Stimulated activated CD4-positive, alpha-beta T cell treated with anti-CD3 and anti-CD28 coated beads, TNF-alpha, amount 100 ng/mL, for 1 hour (primary cell): ENCODE measurements at places on chromosomes 4 and X.

- DNase-seq: no peak
These were observed 9.9 kb upstream of the SCOC start for GRCh38 chr4:140363558-140363957.

DNA sequence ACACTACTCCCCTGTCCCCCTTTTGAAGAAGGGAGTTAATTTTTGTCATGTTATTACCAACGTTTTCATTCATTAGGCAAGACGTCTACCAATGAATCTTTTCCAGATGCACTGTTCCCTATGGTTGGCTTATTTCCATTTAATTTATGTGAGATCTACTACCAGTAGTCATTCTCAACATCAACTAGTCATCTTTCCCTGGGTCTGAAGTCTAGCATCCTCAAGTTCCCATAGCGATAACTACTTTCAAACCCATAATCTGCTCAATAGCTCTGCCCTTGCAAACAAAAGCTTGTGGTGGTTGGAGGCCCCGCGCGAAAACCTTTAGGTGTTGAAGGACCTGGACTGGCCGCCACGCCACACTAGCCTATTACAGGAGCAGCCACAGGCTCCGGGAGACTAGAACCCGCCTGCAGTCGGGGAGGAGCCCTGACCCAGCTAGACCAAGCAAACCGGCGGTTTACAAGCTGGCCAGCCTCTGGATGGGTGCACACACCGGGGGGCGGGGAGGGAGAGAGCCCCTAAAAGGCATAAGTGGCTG lies 746 bp downstream of the PPAT start:
- DNase-seq: no peak

DNA sequence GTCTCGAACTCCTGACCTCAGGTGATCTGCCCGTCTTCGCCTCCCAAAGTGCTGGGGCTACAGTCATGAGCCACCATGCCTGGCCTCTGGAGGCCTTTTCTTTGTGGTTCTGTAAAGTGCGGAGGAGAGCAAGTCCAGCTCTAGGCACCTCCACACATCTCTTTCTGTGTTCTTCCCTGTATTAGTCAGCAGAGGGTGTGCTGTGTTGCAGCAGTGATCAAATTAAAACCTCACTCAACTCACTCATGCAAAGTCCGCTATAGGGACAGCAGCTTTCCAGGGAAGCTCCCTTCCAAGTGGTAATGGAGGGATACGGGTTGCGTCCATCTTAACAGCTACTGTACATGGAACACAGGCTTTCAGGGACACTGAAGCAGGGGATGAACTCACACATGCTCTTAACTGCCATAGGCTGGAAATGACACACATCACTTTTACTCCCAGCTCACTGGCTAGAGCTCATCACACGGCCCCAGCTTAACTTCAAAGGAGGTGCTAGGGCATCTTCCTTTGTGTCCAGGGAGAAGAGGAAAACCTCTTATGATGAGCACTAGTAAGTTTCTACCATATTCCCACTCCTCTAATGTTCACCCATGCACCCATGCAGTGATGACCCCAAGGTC lies 36.0 kb upstream of the CCNG2 start:
- DNase-seq: no peak

DNA sequence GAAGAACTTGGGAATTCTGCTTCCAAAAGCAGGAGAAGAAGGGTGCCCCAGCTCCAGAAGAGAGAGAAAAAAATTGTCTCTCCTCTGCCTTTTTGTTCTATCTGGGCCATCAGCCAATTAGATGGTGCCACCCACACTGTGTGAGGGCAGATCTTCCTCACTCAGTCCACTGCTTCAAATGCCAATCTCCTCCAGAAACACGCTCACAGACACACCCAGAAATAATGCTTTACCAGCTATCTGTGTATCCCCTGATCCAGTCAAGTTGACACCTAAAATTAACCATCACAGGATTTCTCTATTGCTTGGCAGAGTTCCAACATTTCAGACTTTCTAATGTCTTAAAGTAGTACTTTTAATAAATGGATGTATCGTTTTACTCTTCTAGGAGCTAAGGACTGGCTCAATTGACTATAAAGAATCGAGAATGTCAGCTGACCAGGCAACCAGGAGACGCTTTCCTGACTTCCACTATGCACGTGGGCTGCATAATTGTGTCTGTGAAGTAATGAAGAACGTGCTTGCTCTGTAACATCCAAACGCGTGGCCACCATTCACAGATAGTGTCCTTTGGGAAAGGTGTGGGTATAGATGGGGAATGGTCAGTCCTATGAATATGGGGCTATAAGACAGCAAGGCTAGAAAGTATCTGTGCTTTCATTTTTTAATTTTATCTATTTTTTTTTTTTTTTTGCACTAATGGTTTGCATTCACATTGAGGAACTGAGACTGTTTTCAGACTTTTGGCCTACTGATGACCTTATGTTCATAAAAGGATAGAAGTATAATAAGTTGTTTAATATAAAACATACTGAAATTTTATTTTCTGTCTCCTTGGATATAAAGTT lies 9.9 kb upstream of the SMIM20 start:
- no peak for DNase-seq

DNA sequence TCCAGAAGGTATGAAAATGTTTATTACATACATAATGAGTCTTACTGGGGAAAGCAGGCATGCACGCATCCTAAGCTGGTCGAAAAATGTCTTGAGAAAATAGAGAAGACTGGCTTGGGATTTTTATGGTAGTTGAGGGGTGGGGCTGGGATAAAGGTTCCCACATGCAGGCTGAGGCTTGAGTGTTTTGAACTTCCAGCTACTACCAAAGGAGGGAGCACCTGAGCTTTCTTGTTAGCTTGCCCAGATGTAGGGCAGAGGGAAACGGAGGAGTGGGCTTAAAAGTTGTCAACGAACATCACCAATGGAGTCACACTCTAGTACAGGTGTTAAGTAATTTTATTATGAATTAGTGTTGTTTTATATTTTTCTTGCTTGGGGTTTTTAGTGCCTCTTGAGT lies 39.6 kb upstream of the SRPX start:
- DNase-seq: no peak

DNA sequence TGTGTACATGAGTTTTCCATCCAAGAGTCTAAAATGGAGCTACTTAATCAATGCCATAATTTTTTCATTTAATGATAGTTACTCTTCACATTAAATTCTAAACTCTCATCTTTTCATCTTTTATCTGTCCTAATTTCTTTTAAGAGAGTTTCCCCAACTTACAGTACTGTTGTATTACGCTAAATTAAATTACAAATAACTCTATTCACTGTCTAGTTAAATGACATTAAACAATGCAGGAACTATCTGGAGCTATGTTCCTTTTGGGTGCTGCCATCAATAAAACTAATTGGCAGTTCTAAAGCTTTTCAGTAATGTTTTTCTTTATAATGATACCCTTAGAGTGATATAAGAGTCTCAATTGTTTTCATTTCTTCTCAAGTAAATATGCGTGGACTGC lies 227.6 kb downstream of the ANKRD50 start:
- DNase-seq: no peak

DNA sequence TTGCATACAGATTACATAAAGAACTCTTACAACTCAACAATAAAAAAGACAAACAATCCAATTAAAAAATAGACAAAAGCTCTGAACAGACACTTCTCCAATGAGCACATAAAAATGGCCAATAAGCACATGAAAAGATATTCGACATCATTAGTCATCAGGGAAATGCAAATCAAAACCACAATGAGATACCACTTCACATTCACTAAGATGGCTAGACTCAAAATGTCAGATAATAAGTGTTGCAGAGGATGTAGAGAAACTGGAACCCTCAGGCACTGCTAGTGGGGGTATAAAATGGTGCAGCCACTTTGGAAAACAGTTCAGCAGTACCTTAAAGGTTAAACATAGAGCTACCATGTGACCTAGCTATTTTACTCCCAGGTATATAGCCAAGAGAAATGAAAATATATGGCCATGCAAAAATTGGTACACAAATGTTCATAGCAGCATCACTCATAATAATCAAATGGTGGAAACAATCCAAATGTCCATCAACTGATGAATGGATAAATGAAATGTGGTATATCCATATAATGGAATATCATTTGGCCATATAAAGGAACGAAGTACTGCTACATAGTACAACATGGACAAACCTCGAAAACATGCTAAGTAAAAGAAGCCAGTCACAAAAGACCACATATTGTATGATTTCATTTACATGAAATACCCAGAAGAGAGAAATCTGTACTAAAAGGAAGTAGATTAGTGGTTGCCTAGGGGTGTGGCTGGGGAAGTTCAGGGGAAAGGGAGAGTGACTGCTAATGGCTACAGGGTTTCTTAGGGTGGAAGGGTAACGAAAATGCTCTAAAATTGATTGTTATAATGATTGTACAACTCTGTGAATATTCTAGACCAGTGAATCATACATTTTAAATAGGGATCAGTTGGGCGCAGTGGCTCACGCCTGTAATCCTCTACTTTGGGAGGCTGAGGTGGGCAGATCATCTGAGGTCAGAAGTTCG lies 29.4 kb downstream of the SASH3 start:
- DNase-seq: no peak

GRCh38 chrX:65878456-65878855 lies 161.4 kb downstream of the VSIG4 start:
- DNase-seq: no peak

GRCh38 chrX:9644335-9644734 lies 121.3 kb downstream of the GPR143 start:
- no peak for DNase-seq

DNA sequence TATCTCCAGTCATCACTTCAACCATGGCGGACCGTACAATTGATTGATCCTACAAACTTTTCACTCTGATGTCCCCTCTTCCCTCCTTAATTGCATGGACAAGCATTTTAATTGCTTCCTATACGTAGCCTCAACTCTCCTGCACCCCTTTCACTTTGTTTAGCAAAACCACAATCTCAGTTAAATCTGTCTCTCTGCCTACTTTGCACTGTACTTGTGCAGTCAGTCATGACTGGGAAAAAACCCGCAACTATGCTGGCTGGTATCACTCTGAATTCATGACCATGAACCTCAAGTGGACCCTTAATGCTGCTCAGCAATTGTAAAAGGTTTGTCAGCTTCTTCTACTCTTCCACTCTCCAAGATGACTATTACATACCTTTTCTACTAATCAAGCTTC lies 51.7 kb upstream of the AFF2 start:
- no peak for DNase-seq

DNA sequence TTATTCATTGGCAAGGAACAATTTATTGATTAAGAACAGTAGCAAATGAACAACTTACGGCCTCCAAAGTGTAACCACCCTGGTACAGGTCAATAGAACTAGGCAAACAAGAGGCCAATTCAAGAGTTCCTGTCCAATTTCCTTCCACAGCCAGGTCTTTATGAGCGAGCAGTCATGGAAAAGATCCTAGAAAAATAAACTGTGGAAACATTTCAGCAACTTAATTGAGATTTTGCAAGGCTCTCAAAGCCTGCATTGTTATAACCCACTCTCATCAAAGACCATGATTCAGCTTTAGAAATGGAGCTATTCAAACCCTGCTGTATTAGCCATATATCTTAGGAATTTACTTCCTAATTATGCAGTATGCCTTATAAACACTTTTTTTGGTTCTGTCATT lies 43.6 kb downstream of the UNC5C start:
- no peak for DNase-seq

- no peak for DNase-seq
These were observed 32.0 kb upstream of the SGMS2 start for GRCh38 chr4:107792711-107793110.

DNA sequence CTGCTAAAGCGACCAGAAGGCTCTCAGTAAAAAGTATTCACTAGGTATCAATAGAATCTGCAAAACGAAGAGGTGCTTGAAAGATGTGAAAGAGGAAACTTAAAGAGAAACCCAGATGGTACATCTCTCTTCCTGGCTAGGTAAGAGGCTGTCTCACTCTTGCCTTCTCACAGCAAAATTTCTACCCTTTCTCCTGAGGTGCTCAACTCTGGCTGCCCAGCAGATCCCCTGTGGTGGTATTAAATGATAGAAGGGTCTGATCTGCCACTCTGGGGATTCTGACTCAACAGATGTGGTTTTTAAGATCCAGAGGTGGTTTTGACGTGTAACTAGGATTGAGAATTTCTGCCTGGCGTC lies 14.9 kb upstream of the TSPAN5 start:
- DNase-seq: no peak

GRCh38 chr4:146161243-146161642 lies 14.3 kb upstream of the LSM6 start:
- no peak for DNase-seq

DNA sequence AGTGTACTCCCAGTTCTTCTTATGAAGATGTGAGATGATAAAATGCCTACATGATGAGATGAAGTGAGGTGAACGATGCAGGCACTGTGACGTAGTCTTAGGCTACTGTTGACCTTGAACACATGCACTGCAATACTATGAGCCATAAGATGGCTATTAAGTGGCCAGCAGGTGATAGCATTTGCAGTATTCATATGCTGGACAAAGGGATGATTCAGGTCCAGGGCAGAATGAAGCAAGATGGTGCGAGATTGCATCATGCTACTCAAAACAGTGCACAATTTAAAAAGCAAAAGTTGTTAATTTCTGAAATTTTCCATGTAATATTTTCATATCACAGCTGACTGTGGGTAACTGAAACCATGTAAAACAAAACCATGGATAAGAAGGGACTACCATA lies 781.4 kb downstream of the PCDH18 start:
- no peak for DNase-seq

GRCh38 chr4:21625447-21625846 lies 323.1 kb downstream of the KCNIP4 start:
- DNase-seq: no peak

GRCh38 chr4:81549984-81550383 lies 78.3 kb upstream of the RASGEF1B start:
- no peak for DNase-seq

DNA sequence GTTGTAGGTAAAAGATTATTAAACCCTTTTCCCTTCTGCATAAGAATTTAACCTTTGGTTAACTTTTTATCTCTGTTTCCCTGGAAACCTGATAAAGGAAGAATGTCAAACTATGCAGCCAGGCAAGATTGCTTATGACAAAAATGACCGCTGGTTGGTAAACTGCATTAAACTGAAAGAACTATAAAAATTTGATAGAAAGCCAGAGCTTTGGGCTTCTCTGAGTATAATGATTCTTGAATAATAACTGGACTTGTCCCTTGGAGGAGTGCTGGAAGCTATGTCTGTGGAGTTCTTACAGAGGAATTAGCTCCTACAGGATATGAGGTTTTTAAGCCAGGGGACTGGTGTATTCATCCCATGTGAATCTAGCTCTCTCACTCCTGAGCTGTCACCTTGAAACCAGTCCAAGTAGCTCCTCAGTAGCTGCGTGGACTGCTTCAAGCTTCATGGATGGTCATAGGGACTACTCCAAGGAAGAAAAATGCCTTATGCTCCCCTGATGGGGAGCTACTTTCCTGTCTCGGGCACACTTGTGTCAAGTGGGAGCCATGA lies 52.0 kb downstream of the RASL11B start:
- DNase-seq: no peak
